ENCODE measurements at places on chromosomes 2 and 18.

- DNase-seq: no peak
These were observed 10.4 kb upstream of the FAM228A start for GRCh38 chr2:24164416-24164973.

GRCh38 chr2:12728221-12728777 is 11.6 kb downstream of the TRIB2 start:
- peak; percentile 75 for DNase-seq

DNA sequence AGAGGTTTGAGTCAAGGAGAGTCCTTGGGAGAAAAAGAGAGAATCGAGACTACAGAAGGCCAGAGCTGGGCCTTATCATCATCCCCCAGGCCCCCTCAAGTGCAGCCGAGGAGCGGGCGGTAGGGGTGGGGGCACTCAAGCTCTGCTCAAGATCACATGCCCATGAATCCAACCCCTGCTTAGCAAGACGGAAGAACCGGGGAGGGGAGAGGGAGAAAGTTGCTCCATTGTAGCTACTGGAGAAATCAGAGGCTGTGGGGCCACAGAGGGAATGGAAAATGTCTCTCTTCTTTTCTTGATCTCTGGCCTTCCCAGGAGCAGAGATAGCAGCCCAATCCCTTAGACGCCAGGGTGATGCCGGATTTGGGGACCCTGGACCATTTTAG is 14.6 kb downstream of the SLC4A3 start:
- no peak for DNase-seq

- DNase-seq: no peak
These were observed 20.3 kb downstream of the PLEK start for GRCh38 chr2:68385220-68385906.

DNA sequence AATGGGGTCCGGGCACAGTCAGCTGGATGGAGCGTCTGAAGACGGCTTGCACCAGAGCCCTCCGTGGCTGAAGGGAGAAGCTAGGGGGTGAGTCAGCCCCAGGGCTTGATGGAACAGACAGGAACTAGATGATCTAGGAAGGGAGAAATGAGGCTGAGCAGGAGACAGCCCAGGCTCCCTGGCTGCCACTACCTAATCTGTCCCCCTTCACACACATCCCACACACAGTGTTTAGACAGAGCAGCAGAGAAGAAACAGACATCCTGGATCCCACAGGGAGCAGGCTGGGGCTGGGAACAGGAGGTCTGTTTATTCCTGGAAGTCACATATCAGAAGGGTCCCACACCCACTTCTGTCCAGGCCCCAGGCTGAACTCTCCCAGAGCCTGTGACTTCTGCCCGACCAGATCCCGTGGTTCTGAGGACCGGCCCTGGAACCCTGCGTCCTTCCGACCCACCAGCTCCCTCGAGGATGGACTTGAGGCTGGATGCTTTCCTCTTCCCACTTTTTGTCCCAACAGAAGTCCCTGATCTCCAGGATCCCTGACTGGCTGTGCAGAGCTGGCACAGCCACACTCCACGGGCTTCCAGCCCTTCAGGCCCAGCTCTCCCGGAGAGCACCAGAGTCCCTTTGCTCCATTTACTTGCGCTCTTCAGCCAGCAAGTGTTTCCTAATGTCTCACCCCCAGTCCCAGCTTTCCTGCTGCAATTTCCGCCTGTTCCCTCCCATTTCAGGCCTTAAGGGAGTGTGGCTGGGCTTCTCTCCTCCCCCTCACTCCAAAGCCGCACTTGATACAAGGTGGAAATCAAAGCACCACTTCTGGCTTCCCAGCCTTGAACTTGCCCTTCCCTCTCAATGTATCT is 1.5 kb upstream of the GPBAR1 start:
- DNase-seq: no peak

GRCh38 chr2:145404690-145405089 is 884.8 kb upstream of the ZEB2 start:
- no peak for DNase-seq

GRCh38 chr18:70553936-70554260 is 265.1 kb downstream of the SOCS6 start:
- no peak for DNase-seq

GRCh38 chr2:18719978-18720775 is 130.8 kb upstream of the NT5C1B start:
- no peak for DNase-seq

DNA sequence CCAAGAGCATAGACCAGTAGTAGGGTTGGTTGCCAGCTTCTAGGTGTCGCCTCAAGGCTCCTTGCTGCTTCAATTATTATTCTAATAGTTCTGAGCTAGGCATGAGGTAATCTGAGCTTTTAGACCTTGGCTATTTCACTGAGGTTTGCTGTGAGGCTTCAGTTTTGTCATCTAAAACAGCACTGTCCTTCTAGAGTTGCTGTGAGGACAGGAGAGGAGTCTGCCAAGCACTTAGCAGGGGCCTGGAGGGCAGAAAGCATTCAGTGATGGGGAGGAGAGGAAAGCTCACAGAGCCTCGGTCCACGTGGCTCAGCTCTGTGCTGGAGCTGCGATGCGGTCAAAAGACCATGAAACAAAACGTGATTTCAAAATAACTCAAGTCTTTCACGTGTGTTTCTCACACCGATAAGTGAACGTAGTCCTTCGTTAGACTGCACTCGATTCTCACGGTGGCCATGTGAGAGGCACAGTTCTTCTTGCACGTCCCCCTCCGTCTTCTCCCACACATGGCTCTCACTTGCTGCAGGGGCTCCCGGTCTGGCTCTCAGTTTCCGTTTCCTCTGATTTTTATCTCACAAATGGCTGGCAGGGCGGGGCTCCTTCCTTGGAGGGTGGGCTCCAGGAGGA is 113.7 kb downstream of the B3GNT2 start:
- DNase-seq: peak; percentile 12

GRCh38 chr2:164675027-164675426 is 53.7 kb upstream of the GRB14 start:
- no peak for DNase-seq

DNA sequence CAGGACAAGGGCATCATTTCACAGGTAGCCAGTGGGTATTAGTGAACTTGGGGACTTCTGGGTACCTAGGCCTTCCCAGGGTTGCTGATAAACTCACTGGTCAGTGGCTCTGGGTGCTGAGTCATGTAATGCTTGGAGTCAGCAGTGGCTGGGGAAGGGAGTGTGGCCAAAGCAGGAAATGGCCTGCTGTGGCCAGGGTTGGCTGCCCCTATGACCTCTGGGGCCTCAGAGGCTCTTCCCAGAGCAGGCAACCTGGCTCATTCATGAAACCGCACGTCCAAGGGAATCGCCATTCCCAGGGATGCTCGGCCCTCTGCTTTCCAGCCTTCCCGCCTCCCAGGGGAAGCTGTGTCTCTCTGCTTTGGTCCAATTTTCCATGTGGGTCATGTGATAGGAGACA is 294.9 kb downstream of the DYSF start:
- DNase-seq: no peak

GRCh38 chr2:53786352-53786704 is 425 bp downstream of the ASB3 start:
- peak; percentile 18 for DNase-seq

- no peak for DNase-seq
These were observed 26.8 kb upstream of the SPATA3 start for GRCh38 chr2:230968921-230969658.

DNA sequence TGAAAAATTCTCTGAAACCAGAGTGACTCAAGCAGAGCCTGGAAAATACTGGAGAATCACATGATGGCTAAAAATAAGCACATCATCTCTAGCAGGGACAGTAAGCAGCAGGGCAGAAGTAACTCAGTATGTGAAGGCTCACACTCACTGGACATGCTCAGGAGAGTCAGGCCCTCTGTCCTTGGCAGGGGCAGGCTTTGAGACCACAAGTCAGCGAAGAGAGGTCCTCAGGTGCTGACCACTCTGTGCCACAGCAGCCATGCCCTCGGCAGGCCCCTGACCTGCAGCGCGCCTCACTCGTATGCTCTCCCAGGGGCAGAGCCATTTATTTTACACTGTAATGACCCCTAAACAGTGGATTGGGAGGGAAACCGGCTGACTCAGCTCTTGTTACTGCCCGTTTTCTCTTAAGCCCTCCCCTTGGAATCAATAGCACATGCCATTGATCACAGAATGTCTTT is 76.8 kb downstream of the MAPRE2 start:
- DNase-seq: no peak

GRCh38 chr2:233440314-233440713 is 86.0 kb downstream of the DGKD start:
- DNase-seq: no peak

DNA sequence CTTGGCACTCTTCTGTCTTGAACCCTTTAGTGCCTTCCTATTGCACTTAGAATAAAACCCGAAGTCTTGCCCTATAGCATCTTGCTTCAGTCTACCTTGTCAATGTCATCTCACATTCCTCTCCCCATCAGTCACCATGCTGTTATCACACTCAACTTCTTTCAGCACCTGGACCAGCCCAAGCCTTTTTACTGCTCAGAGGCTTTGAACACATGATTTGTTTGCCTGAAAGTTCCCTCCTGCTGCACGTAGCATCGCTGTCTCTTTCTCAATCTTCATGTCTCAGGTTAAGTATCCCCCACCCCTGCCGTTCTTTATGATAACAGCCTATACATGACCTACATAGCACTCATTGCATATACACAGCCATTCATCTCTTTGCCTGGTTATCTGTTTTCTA is 41.3 kb upstream of the LGALSL start:
- no peak for DNase-seq

DNA sequence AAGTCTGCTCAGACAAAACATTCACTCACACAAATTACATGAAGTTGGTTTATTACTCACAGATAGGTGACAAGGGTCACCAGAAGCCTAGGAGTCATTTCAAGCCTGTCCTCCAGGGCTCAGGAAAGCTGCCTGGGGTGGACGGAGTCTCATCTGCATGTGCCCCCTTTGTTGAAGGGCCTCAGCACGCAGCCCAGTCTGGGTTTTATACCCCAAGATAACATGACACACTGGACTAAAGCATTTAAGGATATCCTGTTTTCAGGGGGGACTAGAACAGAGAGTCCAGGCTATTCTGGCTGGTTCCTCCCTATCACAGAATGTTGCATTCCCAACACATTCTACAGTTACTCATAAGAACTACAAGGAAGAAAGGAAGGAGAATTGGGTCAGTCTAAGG is 164.7 kb downstream of the MREG start:
- DNase-seq: no peak

DNA sequence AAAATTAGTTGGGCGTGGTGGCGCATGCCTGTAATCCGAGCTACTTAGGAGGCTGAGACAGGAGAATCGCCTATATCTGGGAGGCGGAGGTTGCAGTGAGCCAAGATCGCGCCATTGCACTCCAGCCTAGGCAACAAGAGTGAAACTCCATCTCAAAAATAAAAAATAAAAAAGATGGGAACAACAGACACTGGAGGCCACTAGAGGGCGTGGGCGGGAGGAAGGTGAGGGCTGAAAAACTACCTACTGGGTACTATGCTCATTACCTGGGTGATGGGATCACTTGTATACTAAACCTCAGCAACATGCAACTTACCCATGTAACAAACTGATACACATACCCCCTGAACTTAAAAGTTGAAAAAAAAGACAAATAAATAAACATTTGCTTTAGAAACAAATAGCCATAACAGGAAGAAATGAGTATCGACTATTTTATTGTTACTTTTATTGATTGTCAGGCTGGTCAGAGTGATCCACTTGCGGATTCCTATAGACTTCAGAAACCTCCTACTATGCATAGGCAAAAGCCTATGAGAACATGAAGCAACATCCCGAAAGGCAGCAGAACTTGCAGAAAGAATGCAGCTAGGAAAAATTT is 61.0 kb downstream of the TMEM163 start:
- no peak for DNase-seq

DNA sequence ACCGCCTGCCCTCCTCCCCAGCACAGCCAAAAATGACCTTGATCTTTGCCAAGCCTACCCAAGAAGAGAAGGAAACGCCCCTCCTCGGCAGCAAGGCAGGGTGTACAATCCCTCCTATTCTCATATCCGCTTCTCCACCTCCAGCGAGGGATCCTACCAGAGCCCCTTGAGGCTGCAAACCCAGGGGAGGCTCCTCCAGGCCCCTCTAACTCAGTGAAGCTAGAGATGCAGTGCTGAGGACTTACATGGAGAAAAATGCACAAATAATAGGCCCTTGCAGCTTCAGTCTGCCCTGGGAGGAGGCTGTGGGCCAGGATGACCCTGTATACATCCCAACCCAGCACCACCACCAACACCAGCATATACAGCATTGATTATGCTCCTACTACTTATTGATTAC is 46.9 kb upstream of the POMC start:
- DNase-seq: no peak

DNA sequence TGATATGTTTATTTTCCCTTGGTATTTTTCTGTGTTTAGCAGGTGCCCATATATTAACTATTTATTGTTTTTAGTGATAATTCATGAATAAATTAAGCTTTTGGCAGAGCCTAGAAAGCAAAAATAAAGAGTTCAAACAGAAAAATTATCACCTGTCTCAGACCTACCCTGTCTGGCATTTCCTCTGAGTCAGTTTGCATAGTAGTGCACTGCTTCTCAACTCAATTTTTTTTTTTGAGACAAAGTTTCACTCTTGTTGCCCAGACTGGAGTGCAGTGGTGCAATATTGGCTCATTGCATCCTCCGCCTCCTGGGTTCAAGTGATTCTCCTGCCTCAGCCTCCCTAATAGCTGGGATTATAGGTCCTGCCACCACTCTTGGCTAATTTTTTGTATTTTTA is 793.9 kb downstream of the SUCLG1 start:
- no peak for DNase-seq

DNA sequence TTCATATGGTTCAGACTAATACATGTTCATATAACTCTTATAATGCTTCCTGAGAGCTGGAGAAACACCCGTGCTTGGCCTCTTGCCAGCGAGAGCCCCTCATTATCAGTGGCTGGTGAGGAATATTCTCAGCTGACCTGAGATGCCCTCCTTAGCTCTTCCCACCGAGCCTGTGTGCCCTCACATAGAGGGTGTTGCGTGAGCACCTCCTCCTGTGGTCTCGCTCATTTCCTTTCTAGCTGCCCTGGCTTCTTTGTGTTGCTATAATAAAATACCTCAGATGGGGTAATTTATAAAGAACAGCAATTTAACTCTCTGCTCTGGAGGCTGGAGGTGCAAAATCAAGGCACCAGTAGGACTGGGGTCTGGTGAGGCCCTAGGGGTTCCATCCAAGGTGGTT is 80.5 kb upstream of the ALKAL2 start:
- no peak for DNase-seq

DNA sequence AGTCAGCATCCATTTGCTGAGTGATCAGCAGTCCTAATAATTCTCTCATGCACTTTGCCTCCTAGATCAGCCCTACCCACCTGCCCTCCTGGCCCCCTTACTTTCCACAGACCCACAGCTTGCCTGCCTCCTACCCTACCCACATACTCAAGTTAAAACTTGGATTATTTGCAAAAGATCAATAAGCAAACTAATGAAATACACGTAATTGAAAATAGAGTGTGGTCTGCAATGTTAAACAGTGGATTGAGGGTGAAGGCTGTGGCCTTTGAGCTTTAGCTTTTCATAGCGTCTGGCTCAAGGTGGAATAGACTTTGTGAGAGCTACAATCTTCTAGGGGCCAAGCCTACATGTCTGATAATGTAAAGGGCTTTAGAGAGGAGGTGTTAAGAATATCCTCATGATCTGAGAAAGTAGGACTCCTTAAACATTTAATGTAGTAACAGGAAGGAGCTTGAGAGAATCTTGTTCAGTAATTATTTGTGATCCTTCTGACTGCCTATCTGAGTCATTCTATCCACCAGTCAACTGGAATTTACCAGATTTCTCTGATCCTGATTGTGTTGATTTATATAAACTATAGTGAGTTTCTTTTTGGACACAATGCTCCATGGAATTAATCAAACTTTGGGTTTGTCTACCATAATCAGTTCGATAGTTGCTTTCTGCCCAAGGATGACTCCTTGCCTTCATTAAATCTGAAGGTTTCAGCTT is 310.0 kb downstream of the HRH4 start:
- no peak for DNase-seq
